ENCODE measurements at places on chromosomes 3 and 15.

DNA sequence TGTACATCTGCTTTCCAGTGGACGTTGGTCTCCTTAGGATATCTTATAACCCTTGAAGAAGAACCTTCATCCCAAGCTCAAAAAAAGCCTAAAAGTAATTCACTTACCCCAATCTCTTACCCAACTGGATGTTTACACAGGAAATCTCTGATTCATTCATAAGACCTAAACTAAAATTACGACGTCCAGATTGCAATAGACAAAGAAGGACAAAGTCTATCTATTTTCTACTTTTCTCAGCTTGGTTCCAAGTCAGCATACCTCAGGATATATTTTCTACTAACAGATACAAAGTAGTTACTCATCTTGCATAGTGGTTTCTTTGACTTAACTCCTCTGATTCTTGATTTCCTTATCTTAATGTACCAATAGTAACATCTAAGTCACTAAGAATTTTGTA is 669.9 kb downstream of the OTOL1 start:
- no peak for DNase-seq

GRCh38 chr3:46578973-46579755 is 13.1 kb upstream of the LRRC2 start:
- no peak for DNase-seq

GRCh38 chr3:96813134-96813819 is 1.1 kb upstream of the EPHA6 start:
- DNase-seq, result peak; percentile 89

DNA sequence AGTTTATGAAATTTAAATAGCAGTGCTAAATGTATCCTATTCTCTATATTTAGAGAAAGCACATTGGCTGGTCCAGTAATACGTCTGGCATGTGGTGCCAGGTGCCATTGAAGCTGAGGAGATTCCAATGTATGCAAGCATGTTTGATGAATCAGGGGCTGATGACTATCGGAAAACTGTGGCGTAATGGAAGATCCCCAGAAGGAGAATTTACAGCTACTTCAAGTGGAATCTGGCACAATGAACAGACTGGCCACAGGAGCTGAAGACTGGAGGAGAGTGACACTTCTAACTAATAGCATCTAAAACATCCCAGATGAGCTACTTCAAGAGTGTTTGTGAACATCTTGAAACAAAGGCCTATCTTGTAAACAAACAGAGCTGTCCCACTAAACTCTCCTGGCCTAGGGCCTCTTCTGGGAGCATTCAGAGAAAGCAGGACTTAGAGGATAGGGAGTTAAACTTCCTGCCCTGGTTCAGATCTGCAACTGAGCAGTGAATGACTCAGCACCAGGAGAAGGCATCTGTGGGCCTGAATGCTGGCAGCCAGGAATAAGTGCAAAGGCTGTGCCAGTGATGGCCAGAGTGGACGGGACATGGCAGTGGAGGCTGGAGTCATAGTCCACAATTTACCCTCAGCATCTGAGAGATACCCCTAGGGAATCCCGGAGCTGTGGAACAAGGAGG is 15.2 kb upstream of the ACTC1 start:
- DNase-seq, result no peak

GRCh38 chr3:119401069-119401468 is 62.3 kb downstream of the TMEM39A start:
- DNase-seq, result no peak

DNA sequence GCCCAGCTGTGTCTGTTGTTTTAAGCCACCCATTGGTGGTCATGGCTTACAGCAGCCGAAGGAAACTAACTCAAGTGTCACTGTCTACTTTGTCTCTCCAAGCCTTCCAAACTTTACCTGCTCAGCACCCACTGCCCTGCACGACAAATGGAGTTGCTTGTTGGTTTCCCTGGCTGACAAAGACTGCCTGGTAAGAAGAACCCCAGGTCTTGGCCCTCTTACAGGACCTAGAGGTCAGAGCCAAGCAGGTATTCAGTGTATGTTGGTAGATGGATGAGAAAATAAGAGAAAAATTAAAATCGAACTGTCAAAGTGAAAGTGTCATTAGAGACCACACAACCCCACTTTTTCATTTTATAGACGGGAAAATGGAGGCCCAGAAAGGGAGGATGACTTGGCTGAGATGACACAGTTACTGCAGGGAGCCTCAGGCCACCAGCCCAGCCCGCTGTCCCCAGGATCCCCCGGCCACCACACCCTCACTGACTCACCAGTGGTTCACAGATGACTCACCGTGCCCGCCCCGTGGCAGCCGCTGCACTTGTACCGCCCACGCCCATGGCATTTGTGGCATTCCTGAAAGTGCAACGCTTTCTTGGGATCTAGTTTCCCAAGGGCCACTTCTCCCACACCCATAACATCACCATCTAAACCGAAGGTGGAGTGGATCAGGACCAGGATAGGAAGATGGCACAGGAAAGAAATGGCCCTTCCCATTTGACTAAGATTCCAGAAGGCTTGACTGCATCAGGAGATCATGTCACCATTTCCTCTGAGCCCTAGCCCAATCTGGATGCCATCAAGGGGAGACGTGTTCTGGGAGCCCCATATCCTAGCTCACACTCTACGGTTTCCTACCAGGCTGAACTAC is 15.2 kb downstream of the SSUH2 start:
- DNase-seq, result peak; percentile 71

- no peak for DNase-seq
Measured at GRCh38 chr3:71356265-71356664, 227.3 kb downstream of the FOXP1 start.

DNA sequence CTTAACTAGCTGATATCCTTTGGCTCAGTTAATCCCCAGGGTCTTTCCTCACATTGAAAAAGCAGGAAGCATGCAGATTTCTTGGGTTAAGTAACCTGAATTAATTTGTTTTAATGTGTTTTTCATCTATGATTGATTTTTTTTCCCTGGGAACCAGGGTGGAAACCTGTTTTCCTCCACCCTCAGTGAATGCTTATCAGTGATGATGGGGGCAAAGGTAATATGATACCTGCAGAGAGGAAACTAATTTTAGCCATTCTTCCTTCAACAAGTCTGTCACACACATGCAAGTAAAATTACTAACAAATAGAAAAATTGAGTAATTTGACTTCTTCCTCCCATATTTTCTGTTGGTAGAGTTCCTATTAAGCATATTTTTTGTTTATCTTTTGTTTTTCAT is 5.9 kb downstream of the CASR start:
- DNase-seq, result no peak

GRCh38 chr15:90099868-90100831 is 2.1 kb downstream of the IDH2 start:
- DNase-seq, result peak; percentile 78

- no peak for DNase-seq
Measured at GRCh38 chr3:104286645-104287044, 1080.1 kb upstream of the ALCAM start.

DNA sequence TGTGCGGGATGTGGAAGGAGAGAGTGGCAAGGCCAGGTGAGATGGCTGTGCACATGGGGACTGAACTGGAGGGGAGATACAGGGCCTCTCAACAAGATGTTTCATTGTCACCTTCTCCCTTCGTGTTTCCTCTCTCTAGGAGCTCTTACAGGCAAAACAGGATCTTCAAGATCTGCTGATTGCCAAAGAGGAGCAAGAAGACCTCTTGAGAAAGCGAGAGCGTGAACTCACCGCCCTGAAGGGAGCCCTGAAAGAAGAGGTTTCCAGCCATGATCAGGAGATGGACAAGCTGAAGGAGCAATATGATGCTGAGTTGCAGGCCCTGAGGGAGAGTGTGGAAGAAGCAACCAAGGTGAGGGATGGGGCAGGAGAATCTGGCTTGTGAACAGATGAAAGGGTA is 85.2 kb downstream of the CGNL1 start:
- no peak for DNase-seq

DNA sequence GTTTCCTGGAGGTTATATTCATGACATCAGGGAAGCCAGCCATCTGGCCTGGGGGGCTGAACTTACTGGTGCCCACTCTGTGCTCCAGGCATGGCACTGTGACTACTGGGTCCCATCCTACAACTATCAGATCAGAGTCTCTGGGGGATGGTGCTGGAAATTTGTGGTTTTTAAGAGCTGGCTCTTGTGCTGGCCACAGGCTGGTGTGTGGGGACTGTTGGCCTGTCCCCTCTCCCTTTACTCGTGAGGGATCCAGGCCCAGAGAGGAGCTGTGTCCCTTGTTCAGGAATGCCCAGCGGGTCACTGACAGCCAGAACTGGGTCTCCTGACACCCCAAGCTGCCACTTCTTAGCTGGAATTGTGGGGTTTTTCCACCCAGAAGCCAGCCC is 44.5 kb upstream of the SEC22A start:
- no peak for DNase-seq

DNA sequence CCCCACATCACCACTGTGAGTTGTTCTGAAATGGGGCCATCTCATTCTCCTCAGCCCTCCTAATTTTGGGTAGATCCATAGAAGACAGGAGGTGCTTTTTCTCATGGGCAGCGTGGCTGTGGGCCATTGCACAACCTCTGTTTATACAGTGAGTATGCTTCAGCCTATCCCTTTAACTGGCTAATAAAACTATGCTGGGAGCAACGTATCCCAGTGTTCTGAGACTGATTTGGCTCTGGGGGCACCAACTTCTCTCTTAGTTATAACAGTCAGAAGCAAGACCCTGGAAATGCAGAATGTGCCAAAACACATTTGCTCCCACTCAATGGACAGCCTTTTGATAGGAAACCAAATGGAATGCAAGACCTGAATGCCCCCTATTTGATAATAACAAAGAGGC is 97.1 kb upstream of the ICE2 start:
- DNase-seq, result no peak

GRCh38 chr3:170603770-170604510 is 18.1 kb upstream of the SLC7A14 start:
- no peak for DNase-seq

GRCh38 chr3:78825118-78825857 is 942.5 kb downstream of the ROBO1 start:
- DNase-seq, result no peak

GRCh38 chr3:78665776-78666469 is 1101.9 kb downstream of the ROBO1 start:
- DNase-seq, result no peak

DNA sequence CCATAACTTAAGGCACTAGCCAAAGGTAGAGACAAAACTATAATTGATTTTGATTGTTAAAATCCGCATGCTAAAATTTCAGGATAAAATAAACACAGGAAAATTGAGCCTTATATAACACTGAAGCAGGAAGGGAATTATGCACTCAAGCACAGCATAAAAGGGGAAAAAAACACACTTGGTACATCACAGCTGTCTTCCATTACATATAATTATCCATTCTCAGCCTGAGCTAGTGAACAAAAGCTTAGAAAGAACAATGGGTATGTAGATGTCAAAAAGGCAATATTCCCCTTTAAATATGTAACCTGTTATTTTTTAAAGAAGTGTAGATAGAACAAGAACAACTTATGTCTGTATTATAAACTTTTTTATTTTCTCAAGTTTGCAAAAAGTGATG is 899.2 kb downstream of the ROBO1 start:
- DNase-seq, result no peak

DNA sequence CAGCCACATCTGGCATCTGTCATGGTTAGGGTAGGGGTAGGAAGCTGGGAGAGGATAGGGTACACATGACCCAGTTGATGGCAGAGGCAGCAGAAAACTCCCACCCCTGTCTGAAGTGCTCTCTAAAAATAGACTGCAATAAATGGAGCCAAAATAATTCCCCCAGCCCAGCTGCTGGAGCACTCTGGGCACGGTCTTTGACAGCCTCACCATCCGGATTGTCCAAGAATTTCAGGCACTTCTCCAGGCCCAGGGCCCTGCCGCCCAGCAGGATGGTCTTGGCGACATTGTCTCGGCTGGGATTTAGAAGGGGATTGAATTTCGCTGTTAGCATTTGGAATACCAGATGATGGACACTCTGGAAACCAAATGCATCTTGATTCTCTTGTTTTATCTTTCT is 103.7 kb downstream of the IQSEC1 start:
- no peak for DNase-seq

GRCh38 chr3:192887047-192887446 is 30.6 kb downstream of the MB21D2 start:
- no peak for DNase-seq

GRCh38 chr3:86563400-86563970 is 427.5 kb downstream of the VGLL3 start:
- no peak for DNase-seq

GRCh38 chr15:37921527-37922385 is 12.7 kb upstream of the TMCO5A start:
- no peak for DNase-seq

GRCh38 chr3:157129803-157130466 is 30.0 kb downstream of the CCNL1 start:
- no peak for DNase-seq

DNA sequence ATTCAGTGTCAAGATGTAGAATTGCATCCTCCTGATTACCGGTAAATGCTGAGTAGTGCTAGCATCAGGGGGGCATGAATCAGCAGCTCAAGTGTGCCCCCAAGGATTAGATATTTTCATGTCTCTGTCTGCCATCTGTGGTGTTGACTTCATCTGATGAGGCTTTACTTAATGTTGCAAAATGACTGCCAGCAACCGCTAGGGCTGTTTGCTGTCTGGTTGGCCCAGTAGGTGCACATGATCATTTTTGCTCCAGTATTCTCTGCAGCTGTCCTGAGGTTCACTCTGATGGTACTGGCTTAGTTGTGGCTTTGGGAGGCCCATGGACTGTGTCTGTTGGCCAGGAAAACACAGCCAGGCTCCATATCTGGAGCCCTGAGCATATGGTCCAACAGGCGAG is 316.4 kb downstream of the SOX2 start:
- no peak for DNase-seq

DNA sequence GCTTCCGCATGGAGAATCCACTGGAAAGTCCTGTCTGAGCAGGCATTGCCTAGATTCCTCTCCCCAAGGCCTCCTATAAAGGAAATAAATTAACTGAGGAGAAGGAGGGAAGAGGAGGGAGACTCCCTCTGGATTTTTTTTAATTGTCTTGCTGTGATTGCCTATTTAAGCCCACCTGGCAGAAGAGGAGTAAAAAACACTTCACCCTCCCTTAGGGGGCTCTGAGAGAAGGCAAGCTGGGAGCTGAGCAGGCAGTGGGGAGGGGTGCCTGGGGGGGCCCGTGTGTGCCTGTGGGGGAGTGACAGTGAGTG is 109.9 kb downstream of the OXNAD1 start:
- no peak for DNase-seq

DNA sequence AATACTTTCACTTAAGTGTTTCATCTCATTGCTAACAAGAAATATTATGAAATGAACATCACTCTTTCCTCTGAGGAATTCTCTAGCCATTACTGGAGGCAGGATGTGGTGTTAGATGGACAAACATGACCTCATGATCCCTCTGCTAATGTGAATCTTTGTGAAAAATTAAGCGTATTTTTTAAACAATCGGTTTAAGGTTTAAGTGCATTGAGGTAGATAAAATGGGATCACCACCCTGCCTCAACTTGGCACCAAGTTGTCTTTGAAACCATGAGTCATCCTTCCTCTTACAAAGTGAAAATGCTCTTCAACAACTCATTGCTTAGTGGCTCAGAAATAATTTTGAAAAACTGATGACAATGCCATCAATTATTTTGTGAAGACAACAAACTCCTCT is 76.0 kb upstream of the DCBLD2 start:
- no peak for DNase-seq
